Vagina (tissue), 2 donors: ENCODE measurements at places on chromosomes 6 and 20.

DNA sequence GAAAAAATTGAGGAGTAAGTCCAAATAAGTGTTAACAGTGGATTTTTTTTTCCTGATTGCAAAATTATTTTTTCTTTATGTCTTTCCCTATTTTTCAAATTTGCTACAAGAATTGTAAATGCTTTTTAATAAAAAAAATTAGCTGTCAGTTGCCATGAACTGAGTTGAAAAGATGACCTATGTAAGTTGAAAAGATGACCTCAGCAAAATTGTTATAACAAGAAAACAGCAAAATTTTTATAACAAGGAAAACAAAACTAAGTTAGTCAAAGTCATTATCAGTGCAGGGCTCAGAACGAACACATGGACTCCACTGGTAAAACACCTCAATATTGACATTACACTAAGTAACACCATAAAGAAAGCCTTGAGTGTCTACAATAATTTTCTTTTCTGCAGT, 207.0 kb upstream of the HDDC2 start:
- DNase-seq = no peak

DNA sequence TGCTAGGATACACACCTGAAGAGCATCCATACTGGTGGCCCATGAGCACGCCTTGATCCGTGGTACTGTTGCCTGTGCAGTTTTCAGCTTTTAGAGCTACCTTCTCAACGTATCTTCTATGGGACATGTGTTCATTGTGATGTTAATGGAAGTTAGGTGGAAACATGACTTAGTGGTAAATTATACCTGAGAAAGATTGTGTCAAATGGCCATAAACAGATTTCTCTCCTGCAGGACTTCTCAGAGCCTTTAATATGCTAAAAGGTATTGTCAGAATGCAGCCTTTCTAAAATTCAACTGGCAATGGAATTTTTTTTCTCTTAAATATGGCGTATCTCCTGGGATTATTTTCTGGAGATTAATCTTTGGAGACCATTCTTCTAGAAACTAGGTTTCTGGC, 148.5 kb downstream of the CDC5L start:
- no peak for DNase-seq

DNA sequence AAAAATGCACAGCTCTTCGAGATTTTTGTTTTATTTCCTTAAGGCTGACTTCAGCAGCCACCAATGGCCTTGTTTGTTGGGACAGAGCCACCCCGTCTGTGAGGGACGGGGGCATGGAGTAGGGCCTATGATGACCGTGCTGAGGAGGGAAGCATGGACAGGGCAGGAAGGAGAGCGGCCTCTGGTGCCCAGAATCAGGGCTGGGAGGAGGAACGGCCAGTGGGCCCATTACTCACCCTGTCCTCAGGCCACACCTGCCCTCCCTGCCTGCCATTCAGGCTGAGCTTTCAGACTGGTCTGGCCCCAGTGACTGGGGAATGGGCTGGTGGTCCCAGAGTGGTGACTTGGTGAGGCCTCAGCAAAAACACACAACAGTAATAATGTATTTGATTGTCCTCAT, 104.4 kb downstream of the SMOC2 start:
- no peak for DNase-seq

DNA sequence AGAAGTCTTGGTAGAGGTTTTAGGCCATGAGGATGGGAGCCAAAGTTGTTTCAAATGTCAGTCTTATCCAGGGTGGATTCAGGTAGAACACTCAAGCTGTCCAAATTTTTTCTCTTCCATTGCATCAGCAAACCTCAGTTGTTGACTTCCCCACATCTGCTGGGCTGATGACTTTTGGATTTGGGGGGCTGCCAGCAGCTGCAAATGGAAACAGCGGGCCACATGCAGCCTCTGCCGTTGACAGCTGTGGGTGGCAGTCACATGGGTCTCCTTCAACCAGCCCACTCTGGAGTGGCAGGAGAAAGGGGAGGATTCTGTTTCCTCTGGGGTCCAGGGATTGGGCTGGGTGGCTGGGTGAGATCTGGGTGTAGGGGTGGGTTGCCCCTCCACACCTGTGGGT, 5.8 kb upstream of the MLN start:
- DNase-seq = no peak

- DNase-seq = no peak
Observed at GRCh38 chr6:16789329-16790038, 28.2 kb upstream of the ATXN1 start.

GRCh38 chr6:29447670-29448069, 8.6 kb downstream of the OR10C1 start:
- DNase-seq = no peak
